ENCODE measurements at places on chromosomes 7 and 10.

DNA sequence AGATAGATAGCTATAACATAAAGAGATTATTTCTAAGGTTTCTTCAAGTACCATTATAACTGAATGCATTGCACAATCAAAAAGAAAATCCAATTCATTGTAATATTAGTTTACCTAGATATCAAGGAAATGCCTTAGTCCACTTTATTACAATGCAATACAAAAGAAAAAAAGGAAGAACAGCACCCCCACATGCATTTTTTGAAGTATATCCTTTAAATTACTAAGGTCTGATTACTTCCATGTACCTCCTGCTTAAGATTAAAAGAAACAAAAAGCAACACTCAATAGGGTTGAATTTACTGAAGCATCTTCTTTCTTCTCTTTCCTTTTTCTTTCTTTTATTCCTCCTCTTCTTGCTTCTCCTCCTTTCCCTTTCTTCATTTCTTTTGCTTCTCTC lies 973.8 kb upstream of the LRRTM3 start:
- no peak for DNase-seq

GRCh38 chr7:133633055-133633454 lies 380.2 kb downstream of the EXOC4 start:
- DNase-seq = no peak

GRCh38 chr10:3066317-3067117 lies 831 bp upstream of the PFKP start:
- DNase-seq = peak; percentile 24

- DNase-seq = no peak
Measured at GRCh38 chr7:127580612-127581011, 4.8 kb downstream of the GCC1 start.

- DNase-seq = no peak
Measured at GRCh38 chr7:36286226-36286625, 103.4 kb upstream of the ANLN start.

GRCh38 chr10:108036265-108036664 lies 871.8 kb upstream of the SORCS1 start:
- DNase-seq = no peak

DNA sequence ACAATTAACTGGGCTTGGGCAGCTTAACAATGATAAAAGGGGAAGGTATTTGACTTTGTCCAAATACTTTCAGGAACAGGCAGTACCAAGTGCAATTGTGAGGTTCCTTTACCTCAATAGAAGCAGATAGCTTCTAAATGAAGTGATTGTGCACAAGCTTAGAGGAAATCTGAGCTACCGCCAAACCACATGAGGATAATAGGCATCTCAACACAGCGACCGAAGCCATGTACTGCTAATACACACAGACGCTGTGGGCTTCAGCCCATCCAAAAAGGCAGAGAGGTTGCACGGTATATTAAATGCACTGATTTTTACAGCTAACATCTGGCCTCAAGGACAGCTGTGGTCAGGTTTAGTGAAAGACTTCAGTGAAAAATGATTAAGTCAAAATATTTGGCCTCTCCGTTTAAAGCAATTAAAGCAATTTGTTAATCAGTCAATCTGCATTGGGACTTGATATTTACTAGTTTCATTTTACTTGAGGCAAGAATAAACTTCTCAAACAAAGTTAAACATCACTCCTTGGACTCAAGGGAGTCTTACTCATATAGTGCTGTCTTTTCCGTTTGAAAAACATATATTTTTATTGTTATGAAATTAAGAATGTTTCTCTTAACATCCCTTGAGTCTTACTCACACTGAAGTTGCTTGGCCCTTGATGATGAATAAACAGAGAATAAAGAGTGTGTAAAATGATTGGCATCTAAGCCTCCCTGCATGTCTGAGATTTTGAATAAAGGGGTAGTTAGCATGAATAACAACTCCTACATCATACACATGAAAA lies 306.3 kb downstream of the C7orf25 start:
- DNase-seq = no peak

DNA sequence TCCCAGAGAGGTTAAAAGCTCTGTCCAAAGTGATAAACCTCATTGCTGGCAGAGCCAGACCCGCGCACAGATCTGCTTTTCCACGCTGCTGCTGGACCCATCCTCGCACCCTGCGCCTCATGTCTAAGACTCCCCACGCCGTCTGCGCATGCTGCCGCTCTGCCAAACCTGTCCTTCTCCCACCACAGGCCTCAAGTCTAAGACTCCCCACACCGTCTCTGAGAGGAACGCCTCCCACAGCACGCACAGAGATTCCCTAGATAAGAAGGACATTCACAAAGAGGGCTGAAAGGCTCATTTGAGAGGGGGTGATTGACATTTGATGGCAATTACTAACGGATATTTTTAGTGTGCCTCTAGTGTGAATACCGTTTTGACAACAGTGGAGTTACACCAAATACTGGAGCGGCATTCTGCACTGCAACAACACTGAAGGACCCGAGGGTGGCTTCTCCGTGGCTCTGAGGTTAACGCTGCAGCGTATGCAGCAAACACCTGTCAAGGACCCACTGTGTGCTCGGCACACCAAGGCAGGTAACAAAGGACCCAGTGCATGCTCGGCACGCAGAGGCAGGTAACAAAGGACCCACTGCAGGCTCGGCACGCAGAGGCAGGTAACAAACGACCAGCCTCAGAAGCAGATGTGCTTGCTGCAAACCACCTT lies 231.4 kb downstream of the DNAJB6 start:
- DNase-seq = no peak

GRCh38 chr10:96276426-96276825 lies 5.1 kb upstream of the BLNK start:
- DNase-seq = no peak

- DNase-seq = no peak
Measured at GRCh38 chr7:143013893-143014292, 13.0 kb downstream of the OR9A2 start.

DNA sequence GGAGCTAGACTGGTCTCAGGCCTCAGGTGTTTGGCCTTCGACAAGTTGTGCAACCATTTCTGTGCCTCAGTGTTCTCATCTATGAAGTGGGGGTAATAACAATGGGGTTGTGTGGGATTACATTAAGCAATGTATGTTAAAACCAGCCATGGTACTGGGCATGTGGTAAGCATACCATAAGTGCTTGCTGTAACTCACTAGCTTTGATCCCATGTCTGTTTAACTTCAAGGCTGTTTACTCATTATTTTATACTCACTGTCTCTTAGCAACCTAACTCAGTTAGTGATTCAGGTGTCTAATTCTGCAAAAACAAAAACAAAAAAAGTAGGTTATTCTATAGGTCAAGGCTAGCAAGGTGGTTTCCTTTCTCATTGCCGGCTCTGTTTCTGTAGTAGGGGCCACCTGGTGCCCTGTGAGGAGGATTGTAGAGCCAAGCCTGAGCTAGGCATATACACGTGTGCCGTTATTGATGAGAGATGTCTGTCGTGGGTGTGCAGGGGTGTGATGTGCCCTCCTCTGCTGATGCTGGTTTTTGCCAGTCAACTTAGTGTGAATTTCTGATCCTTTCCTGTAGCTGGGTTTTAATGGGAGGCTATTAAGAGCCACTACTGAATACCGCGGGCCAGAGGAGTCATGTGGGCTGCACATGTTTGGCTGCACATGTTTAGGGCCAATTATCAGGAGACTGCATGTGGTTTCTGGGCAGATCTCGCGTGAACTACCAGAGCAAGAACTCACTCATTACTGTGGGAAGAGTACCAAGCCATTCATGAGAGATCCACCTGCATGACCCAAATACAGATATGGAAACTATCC lies 56.2 kb downstream of the EEPD1 start:
- DNase-seq = no peak

DNA sequence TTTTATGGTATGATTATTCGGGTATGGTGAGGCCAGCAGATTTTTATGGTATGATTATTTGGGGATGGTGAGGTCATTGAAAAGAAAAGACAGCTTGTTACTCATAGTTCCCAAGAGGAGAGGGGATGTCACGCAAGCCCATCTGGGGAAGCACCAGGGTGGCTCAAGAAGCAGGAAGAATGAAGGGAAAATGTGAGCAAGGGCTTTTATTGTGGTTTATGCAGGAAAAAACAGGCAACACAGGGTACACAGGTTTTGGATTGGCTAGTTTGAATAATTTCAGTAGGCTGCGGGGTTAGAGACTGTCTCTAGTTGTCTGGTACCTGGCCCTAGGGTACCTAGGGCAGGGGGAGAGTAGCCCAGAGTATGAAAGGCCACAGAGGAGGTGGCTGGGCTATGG lies 26.8 kb upstream of the DGKI start:
- DNase-seq = no peak

GRCh38 chr10:6396652-6397051 lies 183.4 kb downstream of the PRKCQ start:
- DNase-seq = no peak

GRCh38 chr10:97517778-97518300 lies 19.1 kb downstream of the UBTD1 start:
- DNase-seq = no peak

GRCh38 chr10:35637462-35637861 lies 4.6 kb downstream of the FZD8 start:
- DNase-seq = no peak

GRCh38 chr7:109873296-109873695 lies 1217.6 kb upstream of the LRRN3 start:
- DNase-seq = peak; percentile 12

- DNase-seq = no peak
Measured at GRCh38 chr10:103475437-103475836, 3.6 kb downstream of the CALHM3 start.

DNA sequence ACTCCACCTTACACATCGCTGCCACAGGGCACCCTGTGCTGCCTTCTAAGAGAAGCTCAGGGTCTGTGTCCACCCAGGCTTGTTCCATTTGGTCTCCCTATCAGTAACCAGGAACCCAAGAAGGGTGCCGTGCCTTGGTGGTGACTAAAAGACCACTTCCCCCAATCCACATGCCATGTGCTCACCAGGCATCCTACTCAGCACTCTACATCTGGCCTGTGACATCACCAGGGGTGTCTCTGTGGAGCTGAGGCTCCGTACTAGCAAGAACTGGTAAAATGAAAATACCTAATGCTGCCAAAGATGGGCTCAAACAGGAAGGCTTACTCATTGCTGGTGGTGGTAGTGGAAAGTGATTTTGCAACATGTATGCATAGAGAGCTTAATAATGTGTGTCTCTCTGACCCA lies 19.0 kb upstream of the C10orf71 start:
- DNase-seq = no peak

DNA sequence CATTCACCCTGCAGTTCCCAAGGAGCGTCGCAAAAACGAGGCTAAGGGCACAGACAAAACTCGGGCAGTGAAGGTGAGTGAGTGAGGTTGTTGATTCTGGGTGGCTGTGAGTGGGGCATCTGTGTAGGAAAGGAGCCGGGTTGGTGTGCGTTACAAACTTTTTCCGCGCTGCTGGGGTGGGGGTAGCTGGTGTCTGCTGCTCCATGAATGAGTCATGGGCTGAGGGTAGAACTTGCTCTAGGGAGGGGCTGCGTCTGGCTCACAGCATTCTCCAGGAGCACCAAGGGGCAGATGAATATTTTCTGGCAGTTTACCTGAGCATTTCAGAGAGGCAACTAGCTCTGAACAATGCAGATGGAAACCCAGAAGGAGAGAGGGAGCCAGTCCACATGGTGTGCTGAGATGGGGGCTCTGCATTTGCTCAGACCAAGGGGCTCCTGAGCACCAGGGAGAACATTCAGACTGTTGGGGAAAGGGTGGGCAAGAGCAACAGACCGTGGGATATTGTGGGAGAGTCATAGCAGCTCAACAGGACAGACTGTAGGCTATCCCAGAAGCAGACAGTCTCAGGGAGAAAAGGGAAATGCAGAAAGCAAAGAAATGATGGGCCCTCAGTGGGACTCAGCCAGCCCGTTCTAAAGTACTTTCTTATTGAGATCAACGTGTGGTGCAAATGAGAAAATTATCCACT lies 18.8 kb downstream of the NOBOX start:
- no peak for DNase-seq

DNA sequence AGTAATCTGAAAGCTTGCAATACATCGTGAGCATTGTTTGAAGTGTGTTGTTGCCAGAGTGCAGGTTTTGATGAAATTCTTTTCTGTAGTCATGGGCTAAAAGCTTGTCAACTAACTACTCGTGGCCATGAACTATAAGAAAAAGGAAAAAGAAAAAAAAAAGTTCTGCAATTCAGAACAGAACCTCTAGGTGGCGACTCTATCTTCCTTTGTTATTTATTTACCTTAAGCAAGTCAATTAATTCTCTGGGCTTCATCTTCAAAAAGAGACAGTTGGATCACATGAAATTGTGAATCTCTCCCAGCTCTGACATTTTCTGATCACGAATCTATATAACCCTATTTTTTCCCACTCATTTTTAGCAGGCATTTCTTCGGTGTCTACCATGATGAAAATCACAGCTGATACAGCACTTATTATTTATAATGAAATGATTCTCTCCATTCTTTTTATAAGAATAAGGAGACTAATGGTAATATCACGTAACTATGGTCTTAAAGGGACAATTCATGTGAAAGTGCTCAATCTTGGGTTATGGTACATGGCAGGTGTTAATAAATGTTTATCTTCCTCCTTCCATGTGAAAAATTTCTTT lies 18.8 kb downstream of the TMEM196 start:
- DNase-seq = peak; percentile 27

- no peak for DNase-seq
Measured at GRCh38 chr7:3177271-3177670, 123.8 kb upstream of the SDK1 start.

- no peak for DNase-seq
Measured at GRCh38 chr10:91683975-91684374, 51.1 kb upstream of the PPP1R3C start.

DNA sequence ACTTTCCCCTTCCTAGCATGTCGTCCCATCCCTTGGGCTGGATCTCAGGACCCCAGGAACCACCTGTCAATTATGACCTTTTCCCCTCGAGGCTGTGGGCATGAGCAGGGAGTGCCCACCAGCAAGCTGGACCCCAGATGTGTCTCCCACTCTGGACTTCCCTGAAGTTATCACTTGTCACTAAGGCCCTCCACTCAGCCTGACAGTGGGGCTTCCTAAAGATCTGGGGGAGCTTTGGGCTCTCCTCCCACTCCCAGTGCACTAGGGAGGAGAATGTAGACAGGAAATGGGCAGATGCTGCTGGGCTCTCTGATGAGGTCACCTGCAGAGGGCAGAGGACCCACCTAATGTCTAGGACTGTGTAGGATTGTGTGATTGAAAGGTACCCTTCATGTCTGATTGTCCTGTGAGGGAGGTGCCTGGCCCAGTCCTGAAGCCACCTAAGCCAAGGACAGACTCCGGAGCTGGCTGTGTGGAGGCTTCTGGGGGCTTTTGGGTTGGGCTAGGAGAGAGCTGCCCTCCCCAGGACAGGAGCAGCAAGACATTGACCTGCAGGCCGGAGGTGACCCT lies 18.7 kb downstream of the MYO1G start:
- no peak for DNase-seq

DNA sequence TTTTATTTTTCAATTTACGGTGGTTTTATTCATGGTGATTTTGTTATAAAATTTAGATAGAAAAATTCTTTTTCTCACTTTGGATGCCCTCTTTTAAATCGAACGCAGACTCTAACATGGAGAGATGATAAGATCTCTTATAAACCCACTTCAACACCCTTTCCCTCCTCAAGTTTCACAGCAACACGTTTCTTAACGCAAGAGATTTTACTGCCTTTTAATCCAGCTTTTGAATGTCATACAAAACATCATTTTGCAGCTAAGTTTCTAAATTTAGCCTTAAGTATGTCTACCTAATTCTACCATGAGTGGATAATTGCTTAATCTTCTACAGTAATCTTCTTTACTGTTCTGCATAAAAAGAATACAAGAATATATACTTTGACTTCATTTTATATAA lies 70.0 kb downstream of the SEMA3C start:
- no peak for DNase-seq

- DNase-seq = peak; percentile 4
Measured at GRCh38 chr10:13383399-13383761, 35.3 kb upstream of the SEPHS1 start.

Measured in NCI-H345 (cell line).